Neural progenitor cell (in vitro differentiated cells): ENCODE measurements at places on chromosomes 7 and 10. TPM values are rescaled to one million over a fixed set of nuclear protein-coding genes. Genes with fewer than 3 reads are reported as not detected.

DNA sequence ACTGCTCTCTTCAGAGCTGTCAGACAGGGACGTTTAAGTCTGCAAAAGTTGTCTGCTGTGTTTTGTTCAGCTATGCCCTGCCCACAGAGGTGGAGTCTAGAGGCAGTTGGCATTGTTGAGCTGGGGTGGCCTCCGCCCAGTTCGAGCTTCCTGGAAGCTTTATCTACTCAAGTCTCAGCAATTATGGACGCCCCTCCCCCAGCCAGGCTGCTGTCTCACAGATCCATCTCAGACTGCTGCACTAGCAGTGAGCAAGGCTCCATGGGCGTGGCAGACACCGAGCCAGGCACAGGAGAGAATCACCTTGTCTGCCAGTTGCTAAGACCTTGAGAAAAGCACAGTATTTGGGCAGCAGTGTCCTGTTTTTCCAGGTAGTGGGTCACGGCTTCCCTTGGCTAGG is 98.1 kb downstream of the SDHAF3 start:
- H3K4me3 ChIP-seq, result no peak overlapping the region
- H3K27ac ChIP-seq, result no peak overlapping the region
- DNase-seq, result peak; percentile 52
- no peaks in the 10 kb centered on the region for H3K4me1 ChIP-seq
- no peaks in the 10 kb centered on the region for H3K36me3 ChIP-seq

- H3K36me3 ChIP-seq, result no peaks in the 10 kb centered on the region
- H3K27ac ChIP-seq, result no peak overlapping the region
- DNase-seq, result no peak
- no peak overlapping the region for H3K4me3 ChIP-seq
Observed at GRCh38 chr10:116763440-116763839, 21.1 kb upstream of the HSPA12A start.

- no peaks in the 10 kb centered on the region for H3K4me1 ChIP-seq
- no peaks in the 10 kb centered on the region for H3K27me3 ChIP-seq
- no peaks in the 10 kb centered on the region for H3K36me3 ChIP-seq
- no peak overlapping the region for H3K4me3 ChIP-seq
Observed at GRCh38 chr7:118590107-118590506, 365.6 kb downstream of the ANKRD7 start.

GRCh38 chr7:18489624-18490023 is 5.9 kb upstream of the HDAC9 start:
- no peaks in the 10 kb centered on the region for H3K36me3 ChIP-seq
- no peak for DNase-seq
- H3K27ac ChIP-seq, result no peak overlapping the region
- peaks cover 5% of the 10 kb centered on the region for H3K4me1 ChIP-seq
- H3K27me3 ChIP-seq, result no peaks in the 10 kb centered on the region
- no peak overlapping the region for H3K4me3 ChIP-seq

- peaks cover 7% of the 10 kb centered on the region for H3K4me1 ChIP-seq
- no peaks in the 10 kb centered on the region for H3K27me3 ChIP-seq
- no peak overlapping the region for H3K4me3 ChIP-seq
- H3K27ac ChIP-seq, result no peak overlapping the region
- H3K36me3 ChIP-seq, result peaks cover 25% of the 10 kb centered on the region
Observed at GRCh38 chr10:28566458-28567015, 33.6 kb downstream of the WAC start.

GRCh38 chr10:24904824-24905223 is 47.6 kb downstream of the PRTFDC1 start:
- no peak overlapping the region for H3K27ac ChIP-seq
- DNase-seq, result no peak
- no peaks in the 10 kb centered on the region for H3K36me3 ChIP-seq
- H3K4me3 ChIP-seq, result no peak overlapping the region
- H3K4me1 ChIP-seq, result no peaks in the 10 kb centered on the region

DNA sequence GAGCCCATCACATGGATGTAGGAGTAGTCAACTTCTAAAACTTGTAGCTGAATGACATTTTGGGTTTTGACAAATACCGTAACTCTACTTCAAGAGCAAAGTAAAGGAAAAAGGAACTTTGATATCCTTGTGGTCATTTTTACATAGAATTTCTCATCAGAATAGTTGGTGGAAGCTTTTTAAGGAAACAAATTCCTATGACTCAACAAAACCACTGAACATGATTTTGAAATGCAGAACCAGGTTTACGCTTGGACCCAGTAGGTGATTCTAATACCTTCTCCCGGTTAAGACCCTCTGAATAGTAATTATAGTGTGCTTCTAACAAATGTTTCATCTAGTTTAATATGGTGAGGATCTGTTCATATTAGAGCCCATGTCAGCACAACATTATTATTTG is 307.8 kb downstream of the GPR37 start:
- DNase-seq, result no peak
- H3K27me3 ChIP-seq, result no peaks in the 10 kb centered on the region
- H3K27ac ChIP-seq, result no peak overlapping the region
- H3K36me3 ChIP-seq, result no peaks in the 10 kb centered on the region
- no peaks in the 10 kb centered on the region for H3K4me1 ChIP-seq

DNA sequence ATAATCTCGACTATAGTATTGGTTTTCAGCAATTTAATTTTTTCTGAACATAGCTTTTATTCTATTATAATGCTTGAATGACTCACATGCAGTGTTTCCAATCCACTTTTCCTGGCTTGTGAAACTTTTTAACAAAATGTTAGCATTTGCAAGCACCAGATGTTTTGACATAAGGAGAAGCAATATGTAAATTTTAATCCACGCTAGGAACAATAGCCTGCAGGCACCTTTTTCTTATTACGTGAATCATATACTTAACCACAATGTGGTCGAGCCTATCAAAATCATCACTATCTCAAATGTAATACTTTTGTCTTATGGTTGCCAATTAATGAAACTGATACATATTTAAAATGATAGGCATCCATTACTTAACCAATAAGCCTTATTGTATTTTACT is 97.1 kb downstream of the TFEC start:
- no peak overlapping the region for H3K27ac ChIP-seq
- H3K27me3 ChIP-seq, result no peaks in the 10 kb centered on the region
- DNase-seq, result no peak
- H3K4me3 ChIP-seq, result no peak overlapping the region
- no peaks in the 10 kb centered on the region for H3K4me1 ChIP-seq

GRCh38 chr7:38686888-38687287 is 55.7 kb upstream of the AMPH start:
- peaks cover 11% of the 10 kb centered on the region for H3K4me1 ChIP-seq
- H3K36me3 ChIP-seq, result no peaks in the 10 kb centered on the region
- DNase-seq, result no peak
- H3K27me3 ChIP-seq, result no peaks in the 10 kb centered on the region
- H3K4me3 ChIP-seq, result no peak overlapping the region

DNA sequence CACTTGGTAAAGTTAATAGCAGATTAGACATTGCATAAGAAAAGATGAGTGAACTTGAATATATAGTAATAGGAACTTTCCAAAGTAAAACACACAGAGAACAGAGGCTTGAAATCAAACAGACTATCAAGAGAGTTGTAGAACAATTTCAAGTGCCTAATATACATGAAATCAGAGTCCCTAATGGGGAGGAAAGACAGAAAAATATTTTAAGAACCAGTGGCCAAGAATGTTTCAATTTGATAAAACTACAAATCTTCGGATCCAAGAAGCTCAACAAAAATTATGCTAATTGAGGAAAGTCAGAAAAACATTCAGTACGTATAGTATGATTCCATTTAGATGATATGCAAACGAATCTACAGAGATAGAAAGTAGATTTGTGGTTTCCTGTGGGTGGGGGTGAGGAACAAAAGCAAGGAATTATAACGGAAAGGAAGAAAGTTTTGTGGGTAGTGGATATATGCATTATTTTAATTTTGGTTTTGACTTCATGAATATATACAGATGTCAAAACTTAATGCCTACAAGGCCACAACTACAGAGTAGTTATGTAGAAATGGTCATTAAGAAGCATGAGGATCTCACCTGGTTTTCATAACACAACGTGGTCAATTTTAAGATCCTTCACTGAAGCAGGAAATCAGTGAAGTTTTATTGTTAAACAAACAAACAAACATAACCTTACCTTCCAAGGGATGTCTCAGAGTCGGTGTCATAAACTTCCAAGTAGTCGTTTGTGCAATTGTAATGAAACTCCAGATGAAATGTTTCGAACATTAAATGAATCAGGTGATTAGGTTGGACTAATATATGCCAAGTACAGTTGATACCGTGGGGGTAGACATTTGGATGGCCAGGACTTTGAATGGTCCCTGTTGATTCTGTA is 62.0 kb downstream of the CUBN start:
- no peak for DNase-seq
- no peaks in the 10 kb centered on the region for H3K4me1 ChIP-seq
- H3K27me3 ChIP-seq, result no peaks in the 10 kb centered on the region

DNA sequence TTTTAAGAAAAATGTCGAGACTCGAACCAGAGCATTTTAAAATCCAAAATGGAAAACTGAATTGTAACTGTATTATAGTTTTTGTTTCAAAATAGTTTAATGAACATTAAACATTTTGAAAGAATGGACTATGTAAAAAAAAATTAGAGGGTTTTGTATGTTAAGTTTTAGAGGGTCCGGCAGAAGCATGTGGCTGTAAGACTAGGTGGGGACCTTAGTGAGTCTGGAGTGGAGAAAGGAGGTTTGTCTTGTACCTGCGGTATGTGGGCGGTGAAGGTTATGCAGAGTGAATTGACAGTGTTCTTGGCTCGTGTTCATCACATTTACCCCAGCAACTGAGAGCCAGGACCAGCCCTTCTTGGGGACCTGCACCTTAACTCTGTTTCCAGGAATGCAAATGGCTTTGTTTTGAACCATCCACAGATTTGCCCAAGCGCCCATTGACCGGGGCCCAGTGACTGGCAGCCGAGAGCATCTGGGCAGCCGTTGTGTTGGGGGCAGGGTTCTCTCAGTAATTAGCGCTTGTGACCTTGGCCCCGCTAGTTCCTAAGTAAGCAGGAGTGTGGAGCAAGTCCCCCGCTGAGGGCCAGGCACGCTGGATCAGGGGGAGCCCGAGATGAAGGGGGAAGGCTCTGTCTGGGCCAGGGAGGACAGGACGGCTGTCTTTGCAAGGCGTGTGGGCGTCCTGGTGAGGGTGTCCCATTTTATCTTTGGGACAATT is 1.4 kb upstream of the KLF6 start:
- H3K4me3 ChIP-seq, result peak overlapping the region; percentile 87
- H3K27me3 ChIP-seq, result peaks cover 18% of the 10 kb centered on the region
- peak; percentile 52 for DNase-seq
- no peaks in the 10 kb centered on the region for H3K36me3 ChIP-seq
- peaks cover 18% of the 10 kb centered on the region for H3K4me1 ChIP-seq
- no peak overlapping the region for H3K27ac ChIP-seq

GRCh38 chr7:66505009-66505408 is 123.7 kb upstream of the KCTD7 start:
- no peak overlapping the region for H3K4me3 ChIP-seq
- H3K27ac ChIP-seq, result no peak overlapping the region
- no peaks in the 10 kb centered on the region for H3K4me1 ChIP-seq
- DNase-seq, result no peak
- peaks cover 4% of the 10 kb centered on the region for H3K27me3 ChIP-seq

CSGALNACT2 gene
- 7.0 and 9.3 TPM in 2 replicates for total RNA-seq

TAS2R5 gene
- total RNA-seq, result 3.9 and 4.7 TPM in 2 replicates

GNGT1 gene
- 0.06 TPM in 1 of 2 replicates, not detected in the other for total RNA-seq

AGR2 gene
- not detected in 2 replicates for total RNA-seq

C10orf53 gene
- not detected in 2 replicates for total RNA-seq

TRIM50 gene
- total RNA-seq, result not detected in 2 replicates

PAX4 gene
- total RNA-seq, result not detected in 2 replicates

GOLGA7B gene
- total RNA-seq, result 0.09 TPM in 1 of 2 replicates, not detected in the other
